ENCODE measurements at places on chromosomes 16 and 17.

DNA sequence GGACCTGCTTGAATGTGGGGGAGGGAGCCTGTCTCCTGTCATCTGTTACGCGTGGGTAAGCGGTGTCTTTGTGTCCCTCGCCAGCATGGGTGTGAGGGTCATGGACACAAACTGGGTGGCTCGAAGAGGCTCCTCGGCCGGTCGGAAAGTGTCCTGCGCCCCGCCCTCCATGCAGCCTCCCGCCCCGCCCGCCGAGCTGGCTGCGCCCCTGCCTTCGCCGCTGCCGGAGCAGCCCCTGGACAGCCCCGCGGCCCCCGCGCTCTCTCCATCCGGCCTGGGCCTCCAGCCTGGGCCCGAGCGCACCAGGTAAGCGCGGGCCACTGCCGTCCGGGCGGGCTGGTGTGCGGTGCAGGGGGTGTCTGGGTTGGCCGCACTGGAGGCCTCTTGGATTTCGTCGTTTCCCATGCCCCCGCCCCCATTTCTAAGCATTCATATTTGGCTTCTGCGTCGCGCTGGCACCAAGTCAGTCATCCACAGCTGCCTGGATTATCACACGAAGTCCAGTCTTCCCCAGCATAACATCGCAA, 43.8 kb downstream of the ELAC2 start:
- DNase-seq: no peak

DNA sequence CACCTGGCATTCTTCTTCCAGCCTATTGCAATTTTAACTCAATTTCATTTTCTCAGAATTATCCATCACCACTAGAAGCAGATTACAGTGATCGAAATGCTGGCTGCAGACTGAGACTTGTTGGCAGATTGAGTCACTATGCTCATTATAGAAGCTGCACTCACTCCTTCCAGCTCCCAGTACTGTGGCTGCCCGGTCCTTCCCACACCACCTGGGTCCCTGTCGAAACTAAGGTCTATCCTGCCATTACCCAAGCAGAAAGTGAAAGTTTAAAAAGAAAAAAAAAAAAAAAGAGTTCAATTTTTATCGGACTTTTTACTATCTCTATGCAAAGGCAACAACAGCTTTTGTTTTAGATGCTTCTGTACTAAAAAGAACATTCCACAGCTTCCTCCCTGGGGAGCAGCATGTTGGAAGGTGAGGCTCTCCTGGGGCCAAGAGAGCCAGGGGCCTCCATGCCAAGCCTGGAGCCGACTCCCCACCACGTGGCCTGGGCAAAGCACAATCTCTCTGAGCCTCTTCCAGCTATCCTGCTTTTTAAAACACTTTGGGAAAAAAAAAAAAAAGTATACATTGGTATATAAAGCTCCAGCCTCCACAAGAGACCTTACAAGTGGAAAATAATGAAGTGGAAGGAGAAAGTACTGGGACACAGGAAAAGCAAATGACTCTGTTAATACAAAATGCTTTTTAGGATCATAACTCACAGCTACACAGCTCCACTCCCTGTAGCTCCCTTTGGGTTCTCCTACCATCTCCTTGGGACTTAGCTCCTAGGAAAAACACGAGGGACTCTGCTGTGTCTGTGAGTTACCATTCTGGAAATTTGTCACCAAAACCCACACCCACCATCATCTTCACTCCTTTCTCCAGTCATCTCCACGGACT, 77.8 kb downstream of the USP31 start:
- DNase-seq: no peak

DNA sequence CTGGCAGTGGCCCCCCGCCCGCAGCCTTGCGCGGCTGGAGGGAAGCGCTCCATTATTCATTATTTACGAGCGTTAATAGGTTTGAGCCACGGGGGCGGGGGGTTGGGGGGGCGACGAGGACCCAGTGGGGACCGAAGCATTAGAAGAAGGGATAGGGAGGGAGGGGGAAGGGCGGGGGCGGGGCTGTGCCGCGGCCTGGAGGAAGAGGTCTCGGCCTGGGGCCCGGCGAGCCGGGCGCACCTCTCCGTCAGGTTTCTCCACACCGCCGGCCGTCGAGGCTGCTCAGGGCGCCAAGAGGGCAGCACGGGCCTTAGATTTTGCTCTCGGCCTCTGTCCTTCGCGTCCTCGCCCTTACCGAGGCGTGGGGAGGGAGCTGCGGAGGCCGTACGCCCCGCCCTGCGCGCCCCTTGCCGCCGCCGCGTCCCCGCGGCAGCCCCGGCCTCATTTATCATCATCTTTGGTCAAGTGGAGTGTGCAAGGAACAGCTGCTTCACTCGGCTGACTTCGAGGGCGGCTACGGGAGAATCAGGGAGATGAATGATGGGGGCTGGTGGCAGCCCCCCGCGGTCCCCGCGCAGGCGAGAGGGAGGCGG, 54.2 kb downstream of the SREBF1 start:
- no peak for DNase-seq

GRCh38 chr16:50706250-50706649, 12.8 kb downstream of the NOD2 start:
- no peak for DNase-seq

GRCh38 chr16:64408699-64409098, 713.2 kb downstream of the CDH11 start:
- DNase-seq: no peak

- DNase-seq: peak; percentile 17
Measured at GRCh38 chr16:70737377-70738082, 51.7 kb upstream of the MTSS2 start.

DNA sequence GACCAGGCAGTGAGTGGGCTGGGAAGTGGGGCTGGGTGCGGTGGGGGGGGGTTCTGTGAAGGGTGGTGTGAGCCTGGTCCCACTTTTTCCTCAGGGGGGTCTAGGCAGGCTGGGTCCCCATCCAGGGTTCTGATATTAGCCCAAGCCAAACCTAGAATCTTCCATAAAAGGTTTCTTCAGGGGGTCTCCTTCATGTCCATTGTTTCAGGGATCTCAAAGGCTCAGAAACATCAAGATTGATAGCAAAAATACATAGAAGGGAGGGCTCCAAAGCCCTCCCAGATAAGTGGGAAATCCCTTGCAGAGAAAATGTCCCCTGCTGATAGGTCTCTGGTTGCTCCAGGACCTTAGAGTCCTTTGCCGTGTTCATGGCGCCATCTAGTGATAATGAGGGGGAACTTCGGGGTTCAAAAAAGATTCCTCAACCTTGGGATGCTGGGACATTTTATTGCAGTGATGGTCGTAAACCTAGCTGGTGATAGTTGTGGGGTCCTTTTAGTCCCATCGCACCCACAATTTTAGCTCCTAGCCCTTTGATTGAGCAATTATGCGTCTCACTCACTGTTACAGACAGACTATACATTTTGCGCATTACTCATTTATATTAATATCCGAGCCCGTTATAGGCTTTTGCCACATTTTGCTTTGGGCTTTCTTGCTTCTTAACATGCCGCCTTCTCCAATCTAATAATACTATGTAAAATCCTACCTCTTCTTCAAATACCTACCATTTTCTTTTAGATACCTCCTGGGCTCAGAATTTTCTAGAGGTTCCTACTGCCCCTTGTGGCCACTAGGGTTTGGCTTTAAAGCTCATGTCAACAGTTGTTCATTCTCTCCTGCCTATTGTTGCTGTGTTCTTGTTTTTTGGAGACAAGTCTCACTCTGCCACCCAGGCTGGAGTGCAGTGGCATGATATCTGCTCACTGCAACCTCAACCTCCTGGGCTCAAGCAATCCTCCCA, 35.1 kb downstream of the IGF2BP1 start:
- peak; percentile 73 for DNase-seq

GRCh38 chr16:4936181-4936990, 562 bp downstream of the PPL start:
- no peak for DNase-seq

DNA sequence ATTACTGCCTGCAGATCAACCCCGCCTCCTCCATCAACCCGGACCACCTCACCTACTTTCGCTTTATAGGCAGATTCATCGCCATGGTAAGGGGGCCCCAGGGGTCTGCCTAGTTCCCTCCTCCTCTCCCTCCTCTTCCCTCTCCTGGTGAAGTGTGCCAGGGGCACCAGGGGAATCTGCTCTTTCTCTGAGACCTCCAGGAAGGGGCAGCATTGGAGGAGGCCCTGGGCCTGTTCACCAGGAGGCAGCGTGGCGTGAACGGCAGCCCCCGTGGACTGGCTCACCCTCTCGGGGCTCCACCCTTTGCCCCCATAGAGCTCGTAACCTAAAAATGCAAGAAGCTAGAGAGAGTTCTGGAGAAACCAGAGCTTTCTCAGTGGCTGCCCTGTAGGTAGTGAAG, 17.1 kb upstream of the CLEC18A start:
- DNase-seq: no peak

GRCh38 chr17:82435601-82436583, 14.7 kb downstream of the CYBC1 start:
- no peak for DNase-seq

- DNase-seq: no peak
Measured at GRCh38 chr17:81685108-81685507, 1.3 kb downstream of the HGS start.

DNA sequence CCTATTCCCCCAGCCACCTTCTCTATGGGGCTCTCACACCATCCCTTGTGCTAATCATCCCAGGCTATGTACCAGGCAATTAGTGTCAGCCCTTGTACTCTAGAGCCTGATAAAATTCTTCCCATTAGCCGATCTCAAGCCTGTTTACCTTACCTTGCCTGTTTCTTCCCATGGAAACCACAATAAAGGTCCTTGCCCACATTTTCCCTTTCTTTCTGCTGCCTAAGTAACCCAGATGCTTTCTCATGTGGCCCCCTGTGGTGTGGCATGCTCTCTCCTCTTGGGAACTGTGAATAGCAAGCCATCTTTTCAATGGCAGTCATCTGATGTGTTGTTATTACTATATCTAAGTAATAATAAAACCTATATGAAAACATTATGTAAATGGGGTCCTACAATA, 265.8 kb upstream of the ELAC2 start:
- no peak for DNase-seq

DNA sequence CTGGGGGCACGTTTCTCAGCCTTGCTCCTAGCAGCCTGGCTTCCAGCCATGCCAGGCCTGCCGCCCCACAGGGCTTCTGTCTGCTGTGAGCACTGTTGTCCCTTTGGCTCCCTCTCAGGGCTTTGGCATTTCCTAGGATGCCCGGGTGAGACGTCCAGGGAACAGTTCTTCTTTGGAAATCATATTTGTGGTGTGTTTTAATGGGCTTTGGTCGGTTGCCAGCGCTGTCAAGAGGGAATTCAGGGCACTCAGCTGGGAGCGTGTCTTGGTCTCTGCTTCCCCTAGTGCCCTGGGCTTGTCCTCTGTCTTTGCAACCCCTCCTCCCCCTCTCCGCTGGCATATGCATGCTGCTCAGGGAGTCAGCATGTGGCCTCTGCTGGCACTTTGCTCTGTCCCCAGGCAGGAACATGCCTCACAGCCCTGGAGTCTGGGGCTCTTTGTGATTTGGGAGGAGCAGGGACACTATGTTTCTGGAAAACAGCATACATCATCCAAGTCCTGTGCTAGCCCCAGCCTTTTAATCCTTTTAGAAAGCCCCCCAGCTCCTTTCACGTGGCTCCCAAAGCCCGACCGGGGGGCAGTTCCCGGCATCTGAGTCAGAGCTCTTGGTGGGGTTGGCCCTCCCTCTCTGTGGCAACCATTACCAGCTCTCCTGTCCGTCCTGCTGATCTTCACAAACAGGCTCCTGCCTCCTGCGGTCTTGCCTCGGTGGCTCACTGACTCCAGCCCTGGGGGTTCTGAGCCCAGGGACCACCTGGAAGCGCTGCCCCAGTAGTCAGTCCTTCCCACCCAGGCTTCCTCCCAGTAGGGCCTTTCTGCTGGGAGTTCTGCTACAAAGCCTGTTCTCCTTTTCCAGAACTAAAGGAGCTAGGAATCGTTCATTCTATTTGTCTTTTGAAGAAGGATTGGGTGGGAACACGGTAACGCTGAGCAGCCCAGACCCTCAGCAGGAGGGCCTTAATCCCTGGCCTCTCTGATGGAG, 26.7 kb downstream of the SAP30BP start:
- DNase-seq: no peak

- no peak for DNase-seq
Measured at GRCh38 chr17:66813296-66813695, 21.6 kb upstream of the CACNG5 start.

DNA sequence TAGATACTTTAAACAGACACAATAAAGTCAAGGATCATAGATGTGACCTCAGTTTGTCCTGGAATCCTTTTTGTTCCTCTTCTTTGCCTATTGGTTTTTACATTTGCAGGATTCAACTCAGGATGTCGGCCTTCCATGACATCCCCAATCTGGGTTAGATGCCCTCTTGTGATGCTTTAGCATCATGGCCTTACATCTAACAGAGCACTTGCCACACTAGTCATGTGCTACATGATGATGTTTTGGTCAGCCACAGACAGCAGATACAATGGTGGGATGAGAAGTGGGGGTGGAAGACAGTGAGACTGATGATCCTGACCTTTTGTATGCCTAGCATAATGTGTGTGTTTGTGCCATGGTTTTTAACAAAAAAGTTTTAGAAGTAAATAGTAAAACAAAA, 1.8 kb upstream of the SYNRG start:
- DNase-seq: peak; percentile 92

DNA sequence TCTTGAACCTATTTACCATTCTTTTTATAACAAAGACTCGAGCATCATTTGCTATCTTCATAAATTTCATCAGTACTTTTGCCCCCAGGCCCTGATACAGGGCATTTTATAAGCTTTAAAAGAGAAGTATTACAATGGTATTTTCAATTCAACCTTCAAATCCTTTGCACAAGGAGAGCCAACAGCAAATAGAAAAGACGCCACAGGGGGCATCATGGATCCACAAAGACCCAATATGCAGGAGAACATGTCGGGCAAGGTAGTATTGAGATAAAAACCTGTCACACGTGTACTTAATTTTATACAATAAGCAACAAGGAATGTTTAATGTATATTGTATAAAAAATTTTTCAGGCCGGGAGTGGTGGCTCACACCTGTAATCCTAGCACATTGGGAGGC, 10.2 kb downstream of the MAP3K14 start:
- no peak for DNase-seq

DNA sequence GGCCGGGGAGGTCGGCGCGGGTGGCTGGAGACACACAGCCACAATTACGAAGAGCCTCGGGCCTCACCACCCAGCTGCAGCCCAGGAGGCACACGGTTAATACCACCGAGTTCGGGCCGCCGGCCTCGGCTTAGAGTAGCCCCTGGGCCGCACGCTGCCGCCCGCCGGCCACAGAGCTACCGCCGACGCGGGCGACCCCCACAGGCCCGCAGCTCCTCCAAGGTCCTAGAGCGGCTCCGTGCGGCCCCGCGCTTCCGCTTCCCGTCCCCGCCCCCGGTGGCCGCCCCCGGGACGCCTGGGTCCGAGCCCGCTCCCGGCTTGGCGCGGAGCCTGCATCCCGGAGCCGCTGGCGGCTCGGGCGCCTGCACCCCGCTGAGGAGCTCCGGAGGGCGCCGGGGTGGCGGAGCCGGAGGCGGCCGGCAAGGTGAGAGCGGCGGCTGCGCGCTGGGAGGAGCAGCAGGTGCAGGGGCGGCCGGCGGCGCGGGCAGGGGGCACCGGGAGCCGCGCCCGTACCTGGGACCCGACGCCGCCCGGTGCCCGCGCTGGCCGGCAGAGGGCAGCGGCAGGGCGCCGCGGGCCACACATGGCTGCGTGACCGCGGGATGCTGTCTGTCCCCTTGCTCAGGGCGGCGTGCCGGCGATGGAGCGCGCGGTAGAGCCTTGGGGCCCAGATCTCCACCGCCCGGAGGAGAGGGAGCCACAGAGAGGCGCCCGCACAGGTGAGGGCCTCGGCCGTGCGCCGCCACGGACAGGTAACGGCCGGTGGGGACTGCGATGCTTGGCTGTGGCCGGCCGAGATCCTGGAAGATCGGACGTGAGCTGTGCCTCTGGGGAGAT, at the start of gene ZNF48:
TSS of gene ZNF48 (plus strand) at position 266 of the 837 bp plus-strand sequence. CDS start at position 641, 375 bp downstream.
- peak; percentile 56 for DNase-seq

GRCh38 chr17:6248061-6248460, 177.9 kb downstream of the WSCD1 start:
- DNase-seq: no peak

GRCh38 chr17:79951361-79952264, 84.1 kb downstream of the TBC1D16 start:
- DNase-seq: no peak
